Kidney (tissue), 22 donors: ENCODE measurements at places on chromosomes 7 and 10. TPM values are rescaled to one million over a fixed set of nuclear protein-coding genes. Genes with fewer than 3 reads are reported as not detected.
A peak's percentile ranks its signal among the peaks of the same experiment; 100 is the strongest.

Gene C10orf90
- not detected for total RNA-seq

Gene ATXN7L1
- 18.5 TPM for total RNA-seq

Gene OGDH
- 132 TPM for total RNA-seq

Gene NOS3
- total RNA-seq, result 51.7 TPM

GRCh38 chr7:21642422-21642821, 99.6 kb downstream of the DNAH11 start:
- H3K4me1 ChIP-seq, result no peaks in the 10 kb centered on the region
- DNase-seq, result peak; percentile 19
- no peak overlapping the region for H3K4me3 ChIP-seq
- H3K36me3 ChIP-seq, result no peaks in the 10 kb centered on the region

DNA sequence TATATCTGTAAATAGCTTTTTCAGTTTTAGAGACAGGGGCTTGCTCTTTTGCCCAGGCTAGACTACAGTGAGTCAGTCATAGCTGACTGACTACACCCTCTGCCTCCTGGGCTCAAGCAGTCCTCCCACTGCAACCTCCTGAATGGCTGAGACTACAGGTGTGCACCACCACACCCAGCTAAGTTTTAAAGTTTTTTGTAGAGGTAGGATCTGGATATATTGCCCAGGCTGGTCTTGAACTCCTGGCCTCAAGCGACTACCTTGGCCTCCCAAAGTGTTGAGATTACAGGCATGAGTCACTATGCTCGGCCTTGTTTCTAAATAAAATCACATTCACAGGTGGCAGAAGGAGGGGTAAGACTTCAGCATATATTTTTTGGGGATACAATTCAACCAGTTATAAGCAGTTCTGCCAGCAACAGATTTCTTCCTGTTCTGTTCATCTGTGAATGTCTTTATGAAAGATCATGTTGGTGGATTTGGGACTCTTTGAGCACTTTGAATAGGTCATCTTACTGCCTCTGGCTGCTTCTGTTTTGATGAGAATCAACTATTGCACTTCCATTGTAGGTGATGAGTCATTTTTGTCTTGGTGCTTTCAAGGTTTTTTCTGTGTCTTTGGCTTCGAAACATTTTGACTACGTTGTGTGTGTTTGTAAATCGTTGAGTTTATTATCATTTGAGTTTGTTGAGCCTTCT, 15.7 kb downstream of the RBM33 start:
- H3K4me1 ChIP-seq, result no peaks in the 10 kb centered on the region
- no peaks in the 10 kb centered on the region for H3K27me3 ChIP-seq
- no peaks in the 10 kb centered on the region for H3K36me3 ChIP-seq
- no peak for DNase-seq
- no peak overlapping the region for H3K27ac ChIP-seq

DNA sequence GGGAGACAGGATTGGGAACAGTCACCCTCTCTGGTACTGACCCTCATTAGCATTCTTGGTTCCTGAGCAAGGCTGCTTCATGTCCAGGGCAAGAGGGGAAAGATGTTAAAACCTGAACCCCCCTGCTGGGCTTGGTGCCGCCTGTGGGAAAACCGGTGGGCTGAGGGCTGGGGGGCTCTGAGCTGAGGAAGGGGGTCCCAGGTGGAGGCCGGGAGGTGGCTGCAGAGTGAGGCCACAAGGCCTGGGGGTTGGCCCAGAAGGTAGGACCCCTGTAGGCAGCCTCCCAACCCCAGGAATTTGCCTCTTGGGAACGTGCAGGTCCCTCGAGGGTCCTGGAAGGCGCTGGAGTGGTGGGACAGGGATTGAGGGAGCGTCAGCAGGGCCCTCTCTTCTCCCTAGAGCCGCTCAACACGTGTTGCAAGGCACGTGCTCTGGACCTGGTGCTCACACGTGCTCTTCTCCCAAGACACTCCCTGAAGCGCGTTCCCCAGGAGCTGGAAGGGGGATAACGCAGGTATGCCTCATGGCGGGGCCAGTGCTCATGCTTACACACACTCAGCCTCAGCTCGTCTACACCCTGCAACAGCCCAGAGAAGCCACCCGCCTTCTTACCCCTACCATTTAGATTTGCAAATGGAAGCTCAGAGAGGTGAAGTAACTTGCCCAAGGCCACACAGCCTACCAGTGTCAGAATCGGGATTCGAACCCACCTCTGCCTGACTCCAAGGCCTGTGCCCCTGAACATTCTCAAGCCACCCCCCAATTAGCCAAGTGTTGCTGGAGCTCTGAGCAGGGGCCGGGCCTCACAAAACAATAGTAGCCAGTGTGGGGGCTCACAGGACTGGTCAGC, 64.4 kb downstream of the LHPP start:
- H3K27ac ChIP-seq, result no peak overlapping the region
- no peak for DNase-seq
- H3K27me3 ChIP-seq, result no peaks in the 10 kb centered on the region
- peaks cover 8% of the 10 kb centered on the region for H3K4me1 ChIP-seq
- H3K36me3 ChIP-seq, result no peaks in the 10 kb centered on the region
- no peak overlapping the region for H3K4me3 ChIP-seq

DNA sequence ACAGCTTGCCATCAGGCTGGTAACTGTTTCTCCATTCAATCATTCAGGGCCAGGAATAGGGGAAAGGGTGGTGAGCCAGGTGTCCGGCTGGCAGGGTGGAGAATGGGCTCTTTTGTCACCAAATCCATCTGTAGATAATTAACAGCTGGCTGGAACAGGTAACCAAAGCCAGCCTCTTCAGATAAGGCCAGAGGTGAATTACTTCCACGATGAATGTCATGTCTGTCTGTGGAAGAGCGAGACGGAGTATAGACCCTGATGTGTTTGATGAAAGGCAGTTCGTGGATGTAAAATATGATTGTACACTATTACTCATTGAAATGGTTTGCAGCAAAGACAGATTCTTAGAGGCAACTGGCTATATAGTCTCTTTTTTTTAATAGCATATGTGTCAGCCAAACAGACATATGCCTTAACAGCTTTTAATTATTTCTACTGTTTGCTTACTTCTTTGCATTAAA, 149.8 kb downstream of the KLF6 start:
- no peak overlapping the region for H3K4me3 ChIP-seq
- H3K27me3 ChIP-seq, result no peaks in the 10 kb centered on the region
- H3K27ac ChIP-seq, result no peak overlapping the region
- H3K4me1 ChIP-seq, result no peaks in the 10 kb centered on the region

DNA sequence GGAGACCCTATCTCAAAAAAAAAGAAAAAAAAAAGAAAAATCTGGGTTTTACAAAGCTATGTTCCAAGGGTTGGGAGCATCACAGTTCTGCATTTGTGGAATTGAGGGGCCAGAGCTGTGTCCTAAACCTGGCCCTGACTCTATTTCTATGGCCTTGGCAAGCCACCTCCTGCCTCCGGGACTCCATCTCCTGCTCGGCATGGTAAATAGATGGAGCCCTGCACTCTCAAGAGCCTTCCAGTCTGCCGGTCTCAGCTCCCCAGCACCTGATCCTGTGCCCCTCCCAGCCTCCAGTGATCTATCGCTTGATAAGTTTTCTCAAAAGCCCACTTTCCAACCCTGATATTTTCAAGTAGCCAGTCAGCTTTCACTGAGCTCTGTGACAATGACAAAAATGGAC, 43.0 kb downstream of the KCNH2 start:
- no peaks in the 10 kb centered on the region for H3K4me1 ChIP-seq
- no peaks in the 10 kb centered on the region for H3K27me3 ChIP-seq
- DNase-seq, result no peak
- H3K27ac ChIP-seq, result no peak overlapping the region

DNA sequence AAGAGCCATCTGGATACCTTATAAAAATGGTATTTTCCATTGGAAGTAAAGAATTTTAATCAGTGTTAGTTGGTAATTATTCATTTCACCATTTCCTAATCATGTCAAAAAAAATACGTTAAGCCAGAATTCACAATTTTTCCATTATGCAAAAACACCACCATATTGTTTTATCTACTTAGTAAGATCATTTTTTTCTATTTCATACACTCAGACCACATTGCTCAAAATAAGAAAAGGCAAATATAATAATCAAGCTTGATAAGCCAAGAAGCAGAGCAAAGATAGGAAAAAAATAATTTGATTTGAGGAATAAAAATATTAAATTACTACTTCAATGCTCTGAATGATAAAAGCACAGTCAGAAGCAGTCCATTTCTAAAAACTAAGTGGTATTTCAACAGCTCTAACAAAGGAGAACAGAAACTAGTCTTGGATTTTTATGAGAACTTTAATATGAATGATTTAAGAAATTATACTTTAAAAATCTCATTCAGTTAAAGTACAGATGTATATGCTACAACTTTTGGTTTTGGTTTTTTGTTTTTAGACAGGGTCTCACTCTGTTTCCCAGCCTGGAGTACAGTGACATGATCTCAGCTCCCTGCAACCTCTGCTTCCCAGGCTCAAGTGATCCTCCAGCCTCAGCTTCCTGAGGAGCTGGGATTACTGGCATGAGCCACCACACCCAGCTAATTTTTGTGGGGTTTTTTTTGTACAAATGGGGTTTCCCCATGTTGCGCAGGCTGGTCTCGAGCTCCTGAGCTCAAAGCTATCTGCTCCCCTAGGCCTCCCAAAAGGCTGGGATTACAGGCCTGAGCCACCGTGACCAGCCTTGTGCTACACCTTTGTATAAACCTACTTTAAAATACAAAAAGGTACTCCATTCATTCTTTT, 46.6 kb downstream of the LRRN3 start:
- H3K4me3 ChIP-seq, result no peak overlapping the region
- no peak for DNase-seq
- no peaks in the 10 kb centered on the region for H3K4me1 ChIP-seq

- H3K4me1 ChIP-seq, result no peaks in the 10 kb centered on the region
- no peak overlapping the region for H3K27ac ChIP-seq
- DNase-seq, result no peak
- no peak overlapping the region for H3K4me3 ChIP-seq
- no peaks in the 10 kb centered on the region for H3K36me3 ChIP-seq
- no peaks in the 10 kb centered on the region for H3K27me3 ChIP-seq
Measured at GRCh38 chr10:47261121-47261520, 38.9 kb upstream of the GDF10 start.
